Heart left ventricle (tissue), 16 donors: ENCODE measurements at places on chromosomes 6 and 20. TPM values are rescaled to one million over a fixed set of nuclear protein-coding genes. Genes with fewer than 3 reads are reported as not detected.
A peak's percentile ranks its signal among the peaks of the same experiment; 100 is the strongest.

GRCh38 chr6:157529654-157530039, 148.7 kb downstream of the ZDHHC14 start:
- DNase-seq, result no peak

- no peak for DNase-seq
Observed at GRCh38 chr6:157314705-157315321, 8.5 kb downstream of the TMEM242 start.

GRCh38 chr6:116369964-116370759, 585 bp upstream of the DSE start:
- no peak for DNase-seq

DNA sequence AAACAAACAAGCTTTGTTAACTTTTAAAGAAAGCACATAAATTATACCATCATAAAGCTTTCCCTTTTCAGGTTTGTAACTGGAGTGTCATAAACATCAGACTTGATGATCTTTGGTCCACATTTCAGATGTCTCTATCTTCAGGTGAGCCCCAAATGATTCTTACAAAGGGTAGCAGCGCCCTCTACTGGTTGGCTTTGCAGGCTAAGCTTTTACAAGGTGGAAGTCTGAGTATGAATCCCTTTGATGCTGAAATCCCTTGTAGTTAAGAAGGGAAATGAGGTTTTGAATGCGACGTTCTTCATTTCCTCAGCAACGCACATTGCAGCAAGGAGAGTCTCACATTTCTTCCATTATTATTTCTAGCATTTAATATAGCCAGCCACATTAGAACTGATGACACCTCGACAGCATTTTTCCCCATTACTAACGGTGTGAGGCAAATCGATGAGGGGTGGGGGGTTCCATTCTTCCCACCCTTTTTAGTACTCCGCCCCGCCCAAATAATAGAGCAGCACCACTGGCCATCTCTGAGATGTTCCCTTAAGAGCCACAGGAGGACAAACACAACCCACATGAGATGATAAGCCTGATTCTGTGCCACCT, 126.3 kb upstream of the NT5E start:
- peak; percentile 41 for DNase-seq

DNA sequence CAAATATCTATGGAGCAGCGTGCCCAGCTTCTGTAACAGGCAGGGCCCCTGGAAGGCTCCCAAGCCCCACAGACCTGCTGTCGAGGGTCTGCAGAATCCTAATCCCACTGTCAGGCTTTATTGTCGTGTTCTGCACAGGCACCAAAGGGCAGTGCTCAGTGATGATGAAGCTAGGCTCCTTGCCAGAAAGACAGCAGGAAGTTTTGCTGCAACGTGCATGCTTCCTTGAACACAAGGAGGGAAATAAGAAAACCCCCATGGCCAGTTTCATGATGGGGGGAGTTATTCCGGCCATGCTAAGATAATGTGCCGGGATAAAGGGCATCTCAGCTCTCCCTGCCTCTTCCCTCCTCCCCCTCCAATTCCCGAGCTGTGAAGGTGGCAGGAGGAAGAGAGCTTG, 109.4 kb upstream of the KCNG1 start:
- DNase-seq, result no peak

DNA sequence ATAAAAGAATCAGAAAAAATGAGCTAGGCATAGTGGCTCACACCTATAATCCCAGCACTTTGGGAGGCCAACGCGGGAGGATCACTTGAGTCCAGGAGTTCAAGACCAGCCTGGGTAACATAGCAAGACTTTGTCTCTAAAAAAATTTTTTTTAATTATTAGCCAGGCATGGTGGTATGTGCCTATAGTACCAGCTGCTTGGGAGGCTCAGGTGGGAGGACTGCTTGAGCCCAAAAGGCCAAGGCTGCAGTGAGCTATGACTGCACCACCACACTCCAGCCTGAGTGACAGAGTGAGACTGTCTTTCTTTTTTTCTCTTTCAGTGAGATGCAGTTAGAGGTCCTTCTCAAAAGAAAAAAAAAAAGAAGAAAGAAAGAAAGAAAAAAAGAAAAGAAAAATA, 8.5 kb upstream of the SNRPC start:
- DNase-seq, result no peak

DNA sequence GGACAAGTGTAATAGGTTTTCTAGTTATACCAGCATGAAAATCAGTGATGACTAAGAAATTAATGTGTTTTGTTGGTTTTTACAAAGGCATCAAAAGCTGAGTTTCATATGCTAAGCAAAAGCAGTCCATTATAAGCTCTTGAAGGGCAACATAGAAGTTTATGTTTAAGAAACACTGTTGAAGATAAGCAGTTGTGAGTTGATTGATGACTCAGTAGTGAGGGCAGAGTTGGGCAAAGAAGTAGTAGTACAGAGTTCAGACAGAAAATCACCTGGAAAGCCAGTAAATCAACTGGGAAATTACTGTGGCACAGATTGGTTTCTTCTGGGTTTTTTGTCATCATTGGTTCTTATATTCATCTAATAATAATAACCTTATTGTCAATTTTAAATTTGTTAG, 78.0 kb upstream of the SMIM8 start:
- no peak for DNase-seq

GRCh38 chr6:46637145-46637544, 15.5 kb downstream of the CYP39A1 start:
- no peak for DNase-seq

The EEF1A2 gene
- polyA plus RNA-seq, result 1,345 TPM

The CTNNBL1 gene
- polyA plus RNA-seq, result 56.2 TPM

The RBPJL gene
- not detected for polyA plus RNA-seq

The DNMT3B gene
- 0.43 TPM for polyA plus RNA-seq

The MYCT1 gene
- polyA plus RNA-seq, result 13.6 TPM

The HDGFL1 gene
- not detected for polyA plus RNA-seq

The NKAIN2 gene
- not detected for polyA plus RNA-seq

The SLC26A8 gene
- not detected for polyA plus RNA-seq

The PRPF6 gene
- 31.0 TPM for polyA plus RNA-seq

The PAK1IP1 gene
- 7.9 TPM for polyA plus RNA-seq

The ADAM33 gene
- 3.2 TPM for polyA plus RNA-seq
